ENCODE measurements at places on chromosomes 7 and 10.

- peak; percentile 18 for DNase-seq
These were observed 361 bp upstream of the PLXDC2 start for GRCh38 chr10:19815731-19816410.

- no peak for DNase-seq
These were observed 553.5 kb upstream of the C7orf33 start for GRCh38 chr7:148037044-148037443.

DNA sequence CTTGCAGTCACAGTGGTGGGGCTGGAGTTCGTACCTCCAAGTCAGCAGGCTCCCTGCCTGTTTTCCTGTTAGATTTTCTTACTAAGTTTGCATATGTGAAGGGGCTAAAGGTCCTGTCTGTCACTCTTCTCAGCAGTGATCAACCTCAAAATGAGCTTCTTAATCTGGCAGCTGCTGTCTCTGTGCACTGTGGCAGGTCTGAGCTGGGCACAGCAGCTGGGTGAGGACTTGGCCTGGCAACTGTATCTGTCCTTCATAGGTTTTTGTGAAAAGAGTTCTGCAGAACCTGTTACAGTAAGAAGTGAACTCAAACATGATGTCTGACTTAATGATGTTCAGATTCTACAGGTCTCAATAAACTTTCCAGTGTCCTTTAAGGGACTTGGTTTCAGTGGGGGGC is 31.3 kb upstream of the GJD4 start:
- no peak for DNase-seq

GRCh38 chr7:151101621-151102396 is 15.5 kb downstream of the AGAP3 start:
- DNase-seq, result no peak

DNA sequence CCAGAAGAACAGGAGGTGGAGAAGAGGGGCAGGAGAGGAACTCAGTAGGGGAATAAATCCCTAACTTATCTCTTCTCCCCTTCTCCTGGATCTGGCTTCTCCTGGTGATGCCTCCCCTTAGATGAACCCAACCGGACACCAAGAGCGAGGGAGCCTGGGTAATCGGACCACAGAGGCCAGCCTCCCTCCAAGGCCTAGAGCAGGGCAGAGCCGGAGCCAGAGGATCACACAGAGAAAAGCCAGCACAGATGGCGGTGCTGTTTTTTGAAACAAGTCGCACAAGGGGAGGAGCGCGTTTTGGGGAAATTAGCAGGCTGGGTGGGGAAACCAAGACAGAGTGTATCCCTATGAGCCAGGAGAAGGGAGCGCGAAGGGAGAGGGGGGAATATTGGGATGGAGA is 4.9 kb upstream of the SRRM3 start:
- DNase-seq, result no peak

DNA sequence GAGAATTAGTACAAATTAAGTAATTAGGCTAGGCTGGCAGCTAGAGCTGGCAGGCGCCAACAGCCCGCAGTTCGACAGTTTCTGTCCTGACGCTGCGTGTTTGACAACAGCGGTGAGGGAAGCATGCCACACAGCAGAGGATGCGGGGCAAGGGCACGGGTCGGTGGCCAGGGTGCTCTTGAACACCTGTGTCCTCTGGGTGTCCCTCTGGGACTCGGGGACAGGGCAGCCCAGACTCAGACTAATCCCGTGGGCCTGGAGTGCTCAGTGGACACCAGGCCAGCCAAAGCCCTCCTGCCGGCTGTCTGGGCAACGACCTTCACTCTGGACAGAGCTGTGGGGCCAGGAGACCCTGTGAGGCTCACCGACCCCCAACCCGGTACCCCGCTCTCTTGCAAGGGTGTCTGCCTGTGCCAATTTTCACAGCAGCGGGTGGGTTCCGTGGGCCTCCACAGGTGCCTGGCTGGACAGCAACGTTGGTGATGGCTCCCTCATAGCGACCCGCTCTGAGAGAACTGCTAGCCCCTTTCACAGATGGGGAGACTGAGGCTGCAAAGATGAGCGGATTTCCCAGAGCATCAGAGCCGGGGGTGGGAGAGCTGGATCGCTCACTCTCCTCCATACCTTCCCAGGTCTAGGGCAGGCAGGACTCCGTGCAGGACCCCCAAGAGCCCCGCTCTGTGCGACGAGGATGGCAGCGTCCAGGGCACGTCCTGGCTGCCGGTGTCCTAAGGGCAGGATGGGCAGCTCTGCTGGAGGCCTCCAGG is 48.5 kb downstream of the FOXL3 start:
- no peak for DNase-seq

DNA sequence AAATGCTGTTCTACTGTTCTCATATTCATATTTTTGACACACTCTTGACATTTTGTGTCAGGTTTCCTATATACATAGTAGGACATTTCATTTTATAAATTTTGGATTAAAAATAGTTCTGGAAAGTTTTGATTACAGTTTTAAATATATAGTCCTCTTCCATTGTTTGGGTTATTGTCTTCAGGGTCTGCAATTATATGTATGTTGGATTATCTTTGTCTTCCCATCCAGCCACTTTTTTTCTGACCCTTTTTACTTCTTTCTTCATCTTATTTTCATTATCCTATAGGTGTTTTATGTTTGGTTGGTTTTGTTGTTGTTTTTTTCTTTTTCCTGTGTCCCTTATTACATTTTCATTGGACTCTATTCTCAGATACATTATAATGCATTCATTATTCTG is 71.1 kb upstream of the CCDC6 start:
- no peak for DNase-seq

GRCh38 chr7:27917774-27918314 is 177.9 kb downstream of the TAX1BP1 start:
- no peak for DNase-seq

DNA sequence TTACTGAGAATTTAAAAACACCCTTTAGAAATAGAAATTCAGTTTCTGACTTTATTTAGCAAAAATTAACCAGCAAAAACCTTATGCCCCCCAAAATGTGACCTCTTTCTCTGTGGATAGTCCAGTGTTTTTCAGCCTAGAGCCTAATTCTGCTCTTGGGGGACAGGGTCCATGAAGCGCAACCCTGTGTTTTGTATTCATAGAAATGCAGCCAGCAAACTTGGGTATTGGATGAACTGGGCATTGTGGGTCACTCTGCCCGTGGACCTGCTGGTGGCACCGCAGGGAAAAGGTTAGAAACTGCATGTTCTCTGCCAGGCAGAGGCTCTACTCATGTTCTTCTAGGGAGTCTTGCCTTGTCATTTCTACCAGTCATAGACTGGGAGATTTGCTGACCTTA is 787.4 kb upstream of the C7orf33 start:
- DNase-seq, result no peak

DNA sequence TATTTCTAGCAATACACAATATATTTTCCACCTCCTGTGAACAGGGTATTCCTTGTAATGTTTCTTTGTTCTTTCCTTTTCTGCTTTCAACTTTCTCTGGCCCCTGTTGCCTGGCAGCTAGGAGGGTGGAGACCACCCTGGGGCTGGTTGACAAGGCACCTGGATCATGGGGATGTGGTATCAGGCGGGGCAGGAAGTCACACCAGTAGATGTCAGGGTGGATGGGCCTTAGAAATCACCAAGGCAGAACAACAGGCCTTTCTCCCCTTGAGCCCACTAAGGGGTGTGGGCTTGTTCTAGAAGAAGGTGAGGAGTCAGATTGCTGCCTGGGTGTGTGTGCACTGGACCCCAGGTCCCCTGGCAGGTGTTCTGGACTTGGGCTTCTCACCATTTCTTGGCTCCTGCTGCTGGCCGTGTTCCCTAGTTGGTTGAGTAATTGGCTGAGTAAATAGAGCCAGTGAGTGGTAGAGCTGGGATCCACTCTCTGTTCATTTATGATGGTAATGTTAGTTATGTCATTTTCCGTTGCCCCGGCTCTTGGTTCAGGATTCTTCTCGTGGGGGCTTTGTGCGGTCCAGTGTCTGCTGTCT is 24.9 kb downstream of the ZNF783 start:
- no peak for DNase-seq

DNA sequence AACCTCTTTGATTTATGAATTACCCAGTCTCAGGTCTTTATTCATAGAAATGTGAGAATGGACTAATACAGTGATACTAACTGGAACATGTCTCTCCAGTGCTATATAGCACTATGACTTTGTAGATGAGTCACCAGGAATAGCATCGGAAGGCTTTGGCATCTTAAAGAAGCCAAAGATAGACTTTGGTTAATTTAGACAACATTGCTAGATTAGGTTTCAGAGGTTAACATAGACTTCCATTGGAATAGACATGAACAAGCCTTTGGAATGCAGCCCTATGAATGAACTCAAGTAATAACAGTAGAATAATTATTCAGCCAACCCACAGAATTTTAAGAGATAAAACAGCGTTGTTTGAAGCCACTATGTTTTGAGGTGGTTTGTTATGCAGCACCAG is 169.2 kb downstream of the HGF start:
- DNase-seq, result no peak

DNA sequence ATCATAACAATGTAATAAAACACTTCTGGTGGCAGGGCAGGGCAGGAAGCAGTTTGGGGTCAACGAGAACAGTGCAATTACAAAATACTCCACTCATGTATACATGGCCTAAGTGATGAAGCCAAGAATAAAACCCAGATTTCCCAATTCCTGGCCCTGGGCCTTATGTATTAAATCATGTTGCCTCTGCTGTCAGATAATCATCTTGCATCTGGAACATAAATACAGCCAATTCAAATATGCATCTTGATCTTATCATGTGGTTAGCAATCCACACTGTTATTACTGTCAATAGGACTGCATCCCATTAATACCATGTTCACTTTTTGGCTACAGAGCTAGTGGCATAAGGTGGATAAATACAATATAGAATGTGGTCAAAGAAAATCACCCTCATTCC is 186.5 kb upstream of the SLC25A13 start:
- no peak for DNase-seq

GRCh38 chr7:17685141-17685540 is 255.2 kb downstream of the SNX13 start:
- no peak for DNase-seq

GRCh38 chr10:12479437-12479844 is 130.1 kb downstream of the CAMK1D start:
- DNase-seq, result no peak

DNA sequence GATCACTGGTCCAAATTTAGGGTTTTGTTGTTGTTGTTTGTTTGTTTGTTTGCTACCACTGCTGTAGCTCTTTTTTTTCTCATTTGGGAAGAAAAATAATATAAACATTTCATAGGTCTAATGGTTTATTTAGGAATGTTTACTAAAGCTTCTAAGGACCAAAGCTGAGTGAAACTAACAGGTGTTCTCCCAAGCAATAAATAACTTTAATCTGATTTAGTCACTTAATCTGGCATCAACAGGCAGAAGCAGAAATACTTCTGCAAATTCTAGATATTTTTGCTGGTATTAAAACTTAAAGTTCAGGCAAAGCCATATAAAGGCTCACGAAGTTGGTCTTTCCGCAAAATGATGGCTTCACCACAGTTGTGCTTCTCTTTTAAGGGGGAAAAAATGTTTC is 144.5 kb upstream of the YAE1 start:
- no peak for DNase-seq

DNA sequence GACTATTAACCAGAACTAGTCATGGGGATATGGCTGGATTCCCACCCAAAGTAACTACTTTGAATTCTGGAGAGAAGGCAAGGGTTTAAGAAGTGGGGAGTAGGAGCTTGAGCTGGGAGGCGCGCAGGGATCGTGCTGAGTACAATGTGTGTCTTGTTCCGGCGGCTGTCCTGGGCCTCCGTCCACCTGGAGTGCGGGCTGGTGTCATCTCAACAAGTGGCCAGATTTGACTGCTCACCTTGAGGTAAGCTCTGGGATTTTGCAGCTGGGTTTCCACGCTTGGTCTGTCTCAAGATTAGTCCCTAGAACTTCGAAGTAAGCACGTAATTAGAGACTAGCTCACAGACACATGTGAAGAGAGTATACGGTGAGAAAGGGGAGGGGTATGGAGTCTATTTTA is 49.4 kb downstream of the GLRX3 start:
- no peak for DNase-seq

- DNase-seq, result no peak
These were observed 22.0 kb downstream of the KLF6 start for GRCh38 chr10:3763035-3763456.

- no peak for DNase-seq
These were observed 13.4 kb upstream of the CRYGN start for GRCh38 chr7:151453326-151453791.

GRCh38 chr10:14451341-14451740 is 120.6 kb upstream of the FRMD4A start:
- no peak for DNase-seq

DNA sequence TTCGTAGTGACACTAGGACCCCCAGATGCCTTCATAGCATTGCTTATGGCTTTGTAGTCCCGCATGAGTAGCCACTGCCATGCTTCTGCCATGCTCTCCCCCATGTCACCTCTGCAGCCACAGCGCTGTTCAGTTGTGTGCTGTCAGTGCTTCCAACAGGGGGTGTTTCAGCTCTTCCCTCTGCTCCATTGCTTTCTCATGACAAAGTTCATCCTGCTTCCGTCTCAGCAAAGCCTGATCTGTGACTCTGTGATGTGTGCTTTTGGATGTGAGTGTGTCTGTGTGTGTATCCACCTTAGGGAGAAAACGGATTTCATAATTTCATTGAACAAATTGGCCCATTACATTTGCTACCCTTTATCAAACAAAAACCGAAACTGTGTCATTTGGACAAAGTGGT is 134.9 kb upstream of the SAMD8 start:
- no peak for DNase-seq

DNA sequence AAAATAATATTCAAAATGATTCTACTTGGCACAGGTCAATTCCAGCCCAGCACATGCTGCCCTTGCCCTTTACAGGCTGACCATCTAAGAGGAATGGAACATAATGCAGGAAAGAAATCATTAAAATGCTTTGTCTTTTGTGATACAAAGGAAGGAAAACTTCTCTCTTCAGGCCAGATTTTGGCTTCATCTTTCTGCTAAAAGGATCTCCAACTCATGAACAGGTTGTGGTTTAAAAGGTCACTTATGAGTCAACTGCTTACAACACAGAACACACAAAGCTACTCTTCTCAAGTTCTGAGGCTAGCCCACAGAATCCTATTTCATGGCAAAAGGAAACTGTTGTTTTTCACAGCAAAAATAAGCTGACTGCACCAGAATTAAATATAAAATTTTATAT is 197.1 kb downstream of the DOCK4 start:
- DNase-seq, result no peak

- no peak for DNase-seq
These were observed 674.8 kb upstream of the C7orf33 start for GRCh38 chr7:147915781-147916180.

- no peak for DNase-seq
These were observed 29.7 kb downstream of the PPP3CB start for GRCh38 chr10:73465978-73466726.

GRCh38 chr10:25142116-25142864 is 32.5 kb upstream of the GPR158 start:
- DNase-seq, result no peak

GRCh38 chr10:121076776-121077715 is 225.9 kb downstream of the WDR11 start:
- DNase-seq, result no peak

GRCh38 chr7:85733169-85733915 is 546.5 kb upstream of the SEMA3D start:
- DNase-seq, result no peak
